ENCODE measurements at places on chromosomes 7 and 10.

- DNase-seq, result no peak
Measured at GRCh38 chr10:111478651-111479050, 401.8 kb downstream of the ADRA2A start.

- no peak for DNase-seq
Measured at GRCh38 chr10:35135861-35136260, 9.2 kb downstream of the CREM start.

- DNase-seq, result no peak
Measured at GRCh38 chr7:90067171-90067570, 87.1 kb upstream of the STEAP1 start.

- DNase-seq, result no peak
Measured at GRCh38 chr10:10044922-10045764, 972.5 kb upstream of the CELF2 start.

DNA sequence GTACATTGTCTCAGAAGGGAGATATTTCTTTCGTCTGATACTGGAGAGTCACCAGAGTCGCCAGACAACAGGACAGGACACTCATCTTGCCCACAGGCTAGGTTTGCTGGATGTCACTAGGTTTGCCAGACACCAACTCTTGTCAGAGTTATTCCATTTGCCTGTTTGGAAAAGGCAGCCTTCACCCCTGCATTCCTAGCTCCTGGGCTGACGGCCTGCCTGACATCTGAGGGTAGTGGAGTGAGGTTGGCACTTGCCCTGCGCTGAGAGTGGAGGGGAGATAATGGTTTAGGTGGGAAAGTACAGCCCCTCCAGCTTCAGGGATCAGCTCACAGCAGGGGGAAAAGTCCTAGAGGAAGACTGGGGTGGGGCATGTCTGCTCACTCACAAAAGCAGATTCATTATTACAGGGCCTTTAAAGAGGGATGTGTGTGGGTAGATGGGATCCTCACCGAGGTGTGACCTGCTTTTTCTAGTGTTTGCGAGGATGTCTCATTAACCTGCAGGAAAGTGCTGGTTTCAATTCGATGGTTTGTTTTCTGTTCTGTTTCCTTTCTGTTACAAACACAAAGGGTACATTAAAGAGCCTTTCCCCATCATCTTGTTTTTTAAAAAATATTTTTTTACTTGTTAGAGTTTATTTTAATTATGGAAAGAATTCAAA lies 79.3 kb upstream of the TNS3 start:
- DNase-seq, result no peak

GRCh38 chr7:76359978-76360638 lies 1.3 kb upstream of the YWHAG start:
- DNase-seq, result no peak

GRCh38 chr10:71537125-71537524 lies 140.4 kb downstream of the CDH23 start:
- no peak for DNase-seq

- DNase-seq, result no peak
Measured at GRCh38 chr10:109411917-109412316, 511.4 kb downstream of the XPNPEP1 start.

DNA sequence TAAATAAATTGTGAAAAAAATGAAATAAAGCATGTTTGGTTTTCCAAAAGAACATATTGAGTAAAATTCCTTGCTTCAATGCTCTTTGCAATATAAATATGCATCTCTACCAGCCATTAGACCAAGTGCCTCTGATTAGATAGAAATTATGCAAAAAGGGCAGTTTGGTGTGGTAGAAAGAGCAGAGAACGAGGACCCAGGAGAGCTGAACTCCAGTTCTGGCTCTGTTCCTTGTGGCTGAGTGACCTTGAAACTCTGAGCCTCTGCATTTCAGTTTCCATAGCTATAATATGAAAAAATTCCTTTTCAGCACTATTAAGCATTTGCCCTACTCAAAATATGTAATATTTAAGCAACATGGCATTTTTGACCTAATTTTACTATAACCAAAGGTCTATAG lies 36.5 kb downstream of the COL1A2 start:
- no peak for DNase-seq

- DNase-seq, result no peak
Measured at GRCh38 chr7:114567416-114567815, 152.8 kb downstream of the FOXP2 start.

- DNase-seq, result no peak
Measured at GRCh38 chr10:13973742-13974141, 357.0 kb downstream of the FRMD4A start.

DNA sequence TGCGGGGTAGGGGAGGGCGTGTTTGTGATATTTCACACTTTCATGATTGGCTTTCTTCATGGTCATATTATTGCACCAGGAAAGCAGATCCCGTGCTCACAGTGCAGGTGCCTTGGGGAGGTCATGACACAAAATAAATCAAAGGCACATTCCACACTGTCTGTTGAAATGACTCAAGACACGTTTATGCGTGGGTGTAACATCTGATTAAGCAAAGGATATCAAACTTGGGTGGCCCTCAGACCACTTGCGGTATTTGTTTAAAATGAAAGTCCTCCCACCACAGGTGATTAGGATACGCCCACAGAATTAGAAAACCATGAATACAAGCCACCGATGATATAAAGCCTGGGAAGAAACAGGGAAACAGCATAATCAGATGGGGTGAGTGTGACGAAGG lies 51.1 kb downstream of the SVIL start:
- no peak for DNase-seq

DNA sequence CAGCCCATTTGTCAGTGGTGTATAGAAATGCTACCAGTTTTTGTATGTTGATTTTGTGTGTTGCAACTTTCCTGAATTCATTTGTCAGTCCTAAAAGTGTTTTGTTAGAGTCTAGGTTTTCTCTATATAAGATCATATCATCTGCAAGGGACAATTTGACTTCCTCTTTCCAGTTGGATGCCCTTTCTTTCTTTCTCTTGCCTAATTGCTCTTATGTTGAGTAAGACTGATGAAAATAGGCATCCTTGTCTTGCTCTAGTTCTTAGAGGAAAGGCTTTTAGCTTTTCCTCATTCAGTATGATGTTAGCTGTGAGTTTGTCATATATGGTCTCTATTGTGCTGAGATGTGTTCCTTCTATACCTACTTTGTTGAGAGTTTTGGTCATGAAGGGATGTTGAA lies 161.7 kb upstream of the TPK1 start:
- DNase-seq, result no peak

- DNase-seq, result no peak
Measured at GRCh38 chr10:110410329-110411046, 87.2 kb upstream of the DUSP5 start.

DNA sequence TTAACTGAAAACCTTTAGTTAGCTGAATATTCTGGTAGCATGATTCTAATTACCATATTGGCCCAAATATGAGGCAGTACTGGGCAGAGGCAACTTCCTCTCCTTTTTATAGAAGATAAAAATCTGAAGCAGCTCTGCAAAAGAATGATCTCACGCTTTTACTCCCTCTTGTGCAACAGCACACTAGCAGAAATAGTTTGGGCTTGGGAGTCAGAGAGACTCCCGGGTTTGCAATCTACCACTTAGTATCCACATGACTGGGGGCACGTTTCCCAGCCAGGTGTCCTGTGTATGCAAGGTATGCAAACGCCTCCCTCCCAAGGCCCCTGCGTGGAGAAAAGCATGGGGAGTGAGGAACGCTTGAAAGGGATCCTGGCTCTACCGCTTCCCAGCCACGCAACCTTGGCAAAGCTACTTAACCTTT lies 47.2 kb upstream of the RHEB start:
- DNase-seq, result no peak

Data from stimulated activated naive CD4-positive, alpha-beta T cell treated with Interleukin-2 at 50 U/mL for 16 hours (primary cell).